ENCODE measurements at places on chromosomes 7 and 10.

DNA sequence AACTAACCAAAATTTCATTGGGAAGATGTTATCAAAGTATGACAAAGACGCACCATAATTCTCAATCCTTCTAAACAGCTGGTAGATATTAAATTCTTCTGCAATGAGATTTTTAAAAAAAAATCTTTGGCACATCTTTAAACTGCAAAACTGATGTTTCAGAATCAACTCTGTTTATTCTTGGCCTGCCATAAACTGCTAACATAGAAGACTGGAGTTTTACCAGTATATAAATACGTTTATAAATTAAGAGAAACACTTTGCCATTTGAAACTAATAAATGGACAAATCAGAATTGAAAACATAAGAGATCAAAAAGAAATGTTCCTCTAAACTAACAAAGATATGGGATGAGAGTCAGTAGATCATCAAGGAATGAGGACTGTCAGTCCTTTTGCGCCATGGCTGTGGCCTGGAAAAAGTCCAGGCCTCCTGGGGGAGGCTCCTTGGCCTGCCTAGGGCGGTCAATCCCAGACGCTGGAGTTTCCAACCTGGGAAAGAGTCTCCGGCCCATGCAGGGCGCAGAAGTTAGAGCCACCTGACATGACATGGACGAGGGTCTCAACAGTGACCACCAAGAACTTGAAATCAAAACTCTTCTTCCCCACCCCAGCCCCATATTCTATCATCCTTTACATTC lies 34.2 kb upstream of the NEBL start:
- no peak for DNase-seq

DNA sequence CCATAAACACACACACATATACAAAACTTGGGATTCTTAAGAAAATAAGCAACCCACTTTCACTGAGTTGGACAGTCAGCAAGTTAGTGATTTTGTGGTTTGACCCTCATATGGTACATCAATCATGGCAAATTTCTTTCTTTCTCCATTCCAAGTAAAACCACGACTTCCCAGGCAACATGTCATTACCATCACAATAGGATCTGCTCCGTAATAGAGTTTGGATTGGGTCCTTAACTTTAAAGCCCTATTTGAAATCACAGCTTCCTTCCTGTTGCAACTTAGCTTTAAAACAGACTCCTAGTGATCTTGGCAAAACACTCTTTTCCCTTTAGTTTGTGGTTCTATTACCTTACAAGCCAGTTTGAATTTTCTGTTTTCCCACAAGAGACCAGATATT lies 483.6 kb downstream of the INHBA start:
- no peak for DNase-seq

DNA sequence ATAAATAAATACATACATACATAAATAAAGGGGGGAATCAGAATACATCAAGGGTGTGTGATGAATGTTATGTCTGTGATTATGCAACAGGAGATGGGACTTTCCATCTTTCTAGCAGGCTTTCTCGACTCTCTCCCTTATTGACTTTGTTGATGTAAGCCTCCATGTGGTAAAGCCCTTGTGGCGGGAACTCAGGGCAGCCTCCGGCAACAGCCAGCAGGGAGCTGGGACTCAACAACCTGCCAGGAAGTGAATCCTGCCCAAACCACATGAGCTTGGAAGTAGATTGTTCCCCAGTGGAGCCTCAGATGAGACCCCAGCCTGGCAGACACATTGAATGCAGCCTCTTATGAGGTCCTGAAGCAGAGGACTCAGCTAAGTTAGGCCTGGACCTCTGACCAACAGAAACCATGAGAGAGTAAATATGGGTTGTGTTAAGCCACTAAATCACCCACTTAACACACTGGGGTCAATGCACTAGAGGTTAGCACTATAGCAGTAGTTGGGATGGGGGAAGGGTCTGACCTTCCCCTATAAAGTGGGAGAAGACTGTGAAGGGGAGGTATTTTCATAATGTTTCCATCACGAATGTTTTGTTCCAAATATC lies 104.0 kb downstream of the JCAD start:
- DNase-seq, result no peak

DNA sequence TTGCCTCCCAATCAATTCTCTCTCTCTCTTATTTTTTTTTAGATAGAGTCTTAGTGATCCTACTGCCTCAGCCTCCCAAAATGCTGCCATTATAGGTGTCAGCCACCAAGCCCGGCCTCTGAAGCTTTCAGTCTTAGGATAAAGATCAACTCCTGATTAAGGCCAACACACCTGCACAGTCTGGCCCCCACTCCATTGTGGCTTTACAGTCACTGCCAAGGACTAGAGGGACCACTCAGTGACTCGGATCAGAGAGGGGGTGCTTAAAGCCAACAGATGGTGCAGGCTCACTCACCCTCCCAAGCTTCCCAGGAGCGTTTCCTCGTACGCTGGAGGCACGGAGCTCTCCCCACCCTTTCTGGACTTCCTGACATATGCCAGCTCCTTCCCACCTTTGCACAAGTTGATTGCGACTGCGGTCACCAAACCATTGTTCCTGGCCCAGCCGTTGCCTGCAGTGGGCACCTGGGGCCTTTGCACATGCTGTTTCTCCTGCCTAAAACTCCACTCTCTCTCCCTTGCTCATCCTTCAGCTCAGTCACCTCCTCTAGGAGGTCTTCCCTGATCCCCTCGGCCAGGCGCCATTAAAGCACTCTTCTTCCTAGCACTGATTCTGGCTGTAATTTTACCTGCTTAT lies 1.7 kb upstream of the CDH23 start:
- no peak for DNase-seq

GRCh38 chr7:5477126-5477525 lies 53.5 kb upstream of the TNRC18 start:
- DNase-seq, result no peak

- DNase-seq, result no peak
Measured at GRCh38 chr10:102540023-102540422, 36.3 kb downstream of the SUFU start.

DNA sequence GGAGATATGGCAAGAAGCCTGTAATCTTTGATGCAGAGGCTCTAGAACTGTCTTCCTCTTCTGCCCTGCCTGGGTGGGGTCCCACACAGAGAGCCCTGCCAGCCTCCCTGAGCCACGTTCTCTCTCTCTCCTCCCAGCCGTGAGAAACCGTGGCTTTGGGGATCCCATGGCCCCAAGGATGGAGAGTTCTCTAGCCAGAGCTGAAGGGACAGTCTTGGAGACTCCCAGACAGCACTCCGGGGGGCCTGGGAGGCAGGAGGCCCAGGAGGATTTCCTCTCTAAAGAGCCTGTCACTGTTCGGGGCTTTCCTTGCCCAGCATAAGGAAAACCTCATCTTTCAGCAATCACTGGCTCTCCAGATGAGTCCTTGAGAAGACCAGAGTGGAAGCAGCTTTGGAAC lies 227.1 kb downstream of the ARHGAP12 start:
- DNase-seq, result no peak

- no peak for DNase-seq
Measured at GRCh38 chr10:86024281-86025041, 342.1 kb downstream of the GRID1 start.

DNA sequence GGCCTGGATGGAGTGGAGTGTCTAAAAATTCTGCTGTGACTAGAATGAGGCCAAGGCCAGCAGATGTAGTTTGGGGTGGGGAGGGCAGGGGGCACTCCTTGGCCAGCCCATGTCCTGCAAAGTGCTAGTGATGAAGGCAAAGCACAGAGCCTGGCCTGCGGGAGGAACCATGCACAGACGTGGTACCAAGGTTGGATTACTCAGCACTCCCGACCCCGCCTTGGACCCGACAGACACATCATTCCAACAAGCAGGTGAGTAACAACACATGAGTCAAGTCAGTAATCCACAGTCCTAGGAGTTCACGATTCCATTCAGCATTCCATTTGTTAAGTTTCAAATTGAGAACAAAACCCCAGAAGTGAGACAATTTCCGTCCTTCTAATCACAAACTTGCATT lies 317.3 kb downstream of the TCERG1L start:
- DNase-seq, result no peak

DNA sequence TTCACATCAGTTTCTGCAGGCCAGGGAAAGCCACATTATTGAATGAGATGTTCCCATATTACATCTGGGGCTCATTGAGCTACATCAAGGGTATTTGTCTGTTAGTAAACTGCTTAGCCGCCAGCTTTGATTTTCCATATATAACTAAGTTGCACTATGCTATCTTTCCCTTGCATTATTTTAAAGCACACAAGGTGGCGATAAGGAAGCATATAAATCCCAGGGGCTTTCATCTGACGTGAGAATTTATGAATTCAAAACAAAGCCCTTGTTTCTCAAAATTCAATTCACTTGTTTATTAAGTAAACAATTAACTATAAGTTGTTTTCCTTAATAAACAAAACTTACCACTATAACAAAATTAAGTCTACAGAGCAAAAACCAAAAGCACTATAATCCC lies 334.1 kb upstream of the TPK1 start:
- no peak for DNase-seq

GRCh38 chr10:118799777-118800176 lies 45.0 kb upstream of the CACUL1 start:
- no peak for DNase-seq

DNA sequence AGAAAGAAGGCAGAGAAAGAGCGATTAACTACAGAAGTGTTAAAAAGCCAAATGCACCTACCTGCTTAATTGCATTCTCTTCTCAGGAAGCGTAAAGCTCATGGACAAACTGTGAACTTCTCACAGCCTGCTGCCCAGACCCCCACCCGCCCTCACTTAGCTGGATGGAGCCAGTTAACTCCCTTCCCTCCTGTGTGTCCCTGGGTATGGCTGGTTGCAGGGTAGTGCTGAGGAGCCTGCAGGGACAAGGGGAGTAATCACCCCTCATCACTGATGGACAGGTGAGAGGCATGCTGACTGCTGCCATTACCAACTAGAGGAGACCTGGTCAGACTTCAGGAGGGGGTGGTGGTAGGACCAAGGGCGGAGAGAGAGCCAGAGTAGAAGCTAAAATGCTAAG lies 37.5 kb downstream of the ENO4 start:
- DNase-seq, result no peak

- no peak for DNase-seq
Measured at GRCh38 chr7:140121326-140121725, 55.5 kb downstream of the KDM7A start.

DNA sequence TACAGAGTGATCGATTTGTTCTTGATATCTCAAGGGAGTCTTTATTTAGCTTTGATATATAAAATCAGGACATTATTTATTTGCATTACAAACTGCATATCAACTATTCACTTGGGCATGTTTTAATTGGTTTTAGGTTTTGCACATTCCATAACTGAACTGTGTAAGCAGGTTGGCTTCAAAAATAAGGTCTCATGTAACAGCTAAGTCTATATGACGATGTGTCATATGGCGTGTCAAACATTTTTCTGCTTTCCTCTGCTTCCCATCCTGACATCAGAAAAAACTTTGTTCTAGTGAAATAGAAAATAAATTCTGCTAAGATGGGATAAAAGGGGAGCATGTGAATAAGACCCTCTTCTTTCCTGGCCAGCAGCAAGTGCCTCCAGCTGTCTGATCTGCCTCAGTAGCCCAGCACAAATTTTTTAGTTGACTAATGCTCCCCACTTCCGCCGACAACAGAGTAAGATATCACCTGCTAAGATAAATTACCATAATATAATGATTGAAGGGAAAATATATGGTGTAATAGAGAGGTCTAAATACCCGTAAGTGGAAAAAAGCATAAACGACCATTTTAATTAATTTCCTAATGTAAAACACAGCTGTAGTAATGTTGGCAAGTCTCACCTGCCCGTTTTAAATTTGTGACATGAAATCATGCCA lies 180.5 kb downstream of the TAX1BP1 start:
- no peak for DNase-seq

DNA sequence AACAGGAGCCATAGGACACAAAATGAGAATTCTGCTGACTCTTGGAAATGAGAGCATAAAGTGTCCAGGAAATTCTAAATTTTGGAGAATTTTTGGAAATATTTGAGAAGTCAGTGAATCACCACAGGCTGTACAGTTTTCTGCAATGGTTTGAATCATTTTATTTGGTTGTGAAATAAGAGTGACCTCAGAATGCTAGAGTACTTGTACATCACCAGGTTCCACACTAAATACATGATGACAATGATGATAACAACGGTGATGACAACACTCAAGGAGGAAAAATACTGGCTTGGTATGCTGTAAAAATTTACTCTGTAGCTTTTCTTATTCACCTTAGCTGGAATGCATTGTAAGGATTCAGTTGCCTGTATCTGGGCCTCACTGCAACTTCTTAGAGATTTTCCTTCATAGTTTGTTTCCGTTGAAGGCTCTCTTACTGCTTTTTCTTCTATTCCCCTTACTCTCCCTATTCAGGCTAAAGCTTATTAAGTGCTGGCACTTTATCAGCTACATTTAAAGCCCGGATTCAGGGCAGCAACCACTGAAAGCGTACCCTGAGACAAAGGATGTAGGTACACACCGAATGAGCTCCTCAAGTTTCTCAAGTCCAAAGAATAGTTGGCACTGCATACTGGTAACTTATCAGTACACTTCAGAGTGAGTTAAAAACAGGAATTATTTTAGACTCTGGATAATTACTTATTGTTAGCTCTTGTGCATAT lies 30.2 kb upstream of the NME8 start:
- no peak for DNase-seq

DNA sequence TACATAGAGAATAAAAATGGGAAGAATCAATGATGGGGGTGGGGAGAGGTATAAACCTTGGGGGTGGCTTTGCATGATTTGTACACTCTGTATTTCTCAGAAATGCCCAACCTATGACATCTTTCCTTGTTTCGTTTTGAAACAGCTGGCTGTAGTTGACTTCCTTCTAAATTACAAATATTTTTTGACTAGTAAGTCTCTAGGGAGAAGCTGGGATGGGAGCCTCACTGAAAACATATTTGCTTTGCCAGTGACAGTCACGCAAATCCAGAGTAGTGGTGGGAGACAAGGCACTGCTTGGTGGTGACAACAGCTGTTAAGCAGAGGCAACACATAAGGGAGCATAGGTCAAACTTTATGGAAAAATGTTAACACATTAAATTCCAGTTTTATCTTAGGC lies 440.5 kb downstream of the SEMA3D start:
- DNase-seq, result no peak

- peak; percentile 53 for DNase-seq
Measured at GRCh38 chr10:96719850-96720421, 378 bp downstream of the PIK3AP1 start.

DNA sequence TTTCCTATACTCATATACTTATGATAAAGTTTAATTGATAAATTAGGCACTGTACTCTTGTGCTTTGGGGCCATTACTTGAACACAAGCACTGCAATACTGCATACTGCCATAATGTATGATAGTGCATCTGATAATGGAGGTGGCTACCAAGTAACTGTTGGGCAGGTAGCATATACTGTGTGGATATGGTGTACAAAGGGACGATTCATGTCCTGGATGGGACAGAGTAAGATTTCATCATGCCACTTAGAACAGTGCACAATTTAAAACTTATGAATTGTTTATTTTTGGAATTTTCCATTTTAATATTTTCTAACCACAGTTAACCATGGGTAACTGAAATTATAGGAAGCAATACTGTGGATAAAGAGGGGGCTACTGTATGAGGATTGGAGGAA lies 38.9 kb downstream of the AKAP9 start:
- no peak for DNase-seq

DNA sequence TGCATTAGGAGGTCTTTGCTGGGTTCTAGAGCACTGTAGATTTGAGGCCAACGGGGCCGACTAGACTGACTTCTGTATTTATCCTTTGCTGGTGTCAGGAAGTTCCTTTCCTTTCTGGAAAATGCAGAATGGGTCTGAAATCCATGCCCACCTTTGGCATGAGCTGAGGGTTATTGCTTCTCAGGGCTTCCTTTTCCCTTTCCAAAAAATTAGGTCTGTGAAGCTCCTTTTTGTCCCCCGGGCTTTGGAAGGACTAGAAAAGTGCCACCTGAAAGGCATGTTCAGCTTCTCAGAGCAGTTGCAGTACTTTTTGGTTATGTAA lies 675 bp downstream of the IL6 start:
- no peak for DNase-seq

Data from stimulated activated CD8-positive, alpha-beta memory T cell treated with anti-CD3 and anti-CD28 coated beads, Interleukin-4, amount 100 ng/mL, for 24 hours (primary cell).